ENCODE measurements at places on chromosomes 11 and 22.
A peak's percentile ranks its signal among the peaks of the same experiment; 100 is the strongest.

DNA sequence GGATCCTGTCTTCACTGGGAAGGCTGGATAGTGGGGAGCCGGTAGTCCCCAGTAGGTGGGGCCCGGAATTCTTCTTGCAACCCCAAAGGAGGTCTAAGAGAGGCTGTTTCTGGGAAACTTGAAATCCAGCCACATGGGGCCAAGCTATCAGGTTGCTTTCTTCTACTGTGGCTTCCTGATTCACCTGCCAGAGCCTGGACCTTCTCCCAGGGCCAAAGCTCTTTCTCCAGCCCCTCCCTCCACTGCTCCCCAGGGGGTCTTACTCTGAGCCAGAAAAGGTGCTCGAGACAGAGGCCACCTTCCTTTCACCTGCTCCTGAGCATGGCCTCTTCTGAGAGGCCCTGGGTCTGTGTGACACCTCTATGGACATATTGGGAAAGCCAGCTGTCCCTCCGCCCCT, 9.1 kb downstream of the TST start:
- DNase-seq, result no peak

DNA sequence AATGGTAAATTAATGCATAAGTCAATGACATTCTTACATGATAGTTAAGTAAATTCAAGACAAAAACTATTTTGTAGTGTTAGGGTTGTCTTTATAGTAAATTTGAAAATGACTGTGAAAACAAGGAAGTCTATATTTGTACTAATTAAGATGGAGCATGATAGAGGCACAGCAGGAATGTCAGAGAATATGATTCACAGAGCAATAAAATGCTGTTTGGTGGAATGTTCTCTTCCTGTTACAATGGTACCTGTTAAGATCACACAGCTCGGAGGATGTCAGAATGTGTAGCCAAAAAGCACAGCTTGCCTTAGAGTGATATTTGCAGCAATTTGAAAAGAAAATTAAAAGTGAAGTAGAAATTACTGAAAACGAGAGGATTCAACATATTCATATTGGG, 2339.7 kb upstream of the RAG2 start:
- no peak for DNase-seq

DNA sequence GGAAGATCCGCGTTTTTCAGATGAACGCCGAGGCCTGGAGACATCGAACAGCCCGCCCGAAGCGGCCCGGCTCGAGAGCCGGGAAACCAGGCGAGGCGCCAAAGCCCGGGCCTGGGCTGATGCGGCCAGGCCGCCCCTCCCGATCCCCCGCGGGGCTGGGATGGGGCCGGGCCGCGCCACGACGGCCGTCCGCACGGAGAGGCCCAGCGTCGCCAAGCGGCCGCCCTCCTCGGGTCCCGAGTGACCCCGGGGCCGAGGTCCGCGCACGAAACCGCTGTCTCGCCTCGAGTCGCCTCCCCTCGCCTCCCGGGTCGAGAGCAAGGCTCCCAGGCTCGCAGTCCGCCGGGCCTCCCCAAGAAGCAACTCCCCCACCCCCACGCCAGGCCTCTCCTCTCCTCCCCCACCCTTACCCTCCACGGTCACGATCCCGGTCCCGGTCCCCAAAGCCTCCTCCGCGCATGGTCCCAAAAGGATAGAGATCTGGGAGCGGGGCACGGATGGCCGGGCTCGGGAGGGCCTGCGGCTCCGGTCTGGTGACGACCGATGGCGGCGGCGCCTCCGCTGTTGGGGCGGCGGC, 482 bp downstream of the DDX17 start:
- DNase-seq, result peak; percentile 46

GRCh38 chr11:56948991-56949515, 39.7 kb upstream of the OR5AK2 start:
- peak; percentile 39 for DNase-seq

DNA sequence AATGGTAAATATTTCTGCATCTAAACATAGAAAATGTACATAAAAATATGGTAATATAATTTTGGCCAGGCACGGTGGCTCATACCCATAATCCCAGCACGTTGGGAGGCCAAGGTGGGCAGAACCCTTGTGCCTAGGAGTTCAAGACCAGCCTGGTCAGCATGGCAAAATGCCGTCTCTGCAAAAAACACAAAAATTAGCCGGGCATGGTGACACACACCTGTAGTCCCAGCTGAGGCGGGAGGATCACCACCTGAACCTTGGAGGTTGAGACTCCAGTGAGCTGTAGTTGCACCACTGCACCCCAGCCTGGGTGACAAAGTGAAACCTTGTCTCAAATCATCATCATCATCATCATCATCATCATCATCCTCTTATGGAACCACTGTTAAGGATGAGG, 230.6 kb upstream of the NCAM1 start:
- DNase-seq, result no peak

DNA sequence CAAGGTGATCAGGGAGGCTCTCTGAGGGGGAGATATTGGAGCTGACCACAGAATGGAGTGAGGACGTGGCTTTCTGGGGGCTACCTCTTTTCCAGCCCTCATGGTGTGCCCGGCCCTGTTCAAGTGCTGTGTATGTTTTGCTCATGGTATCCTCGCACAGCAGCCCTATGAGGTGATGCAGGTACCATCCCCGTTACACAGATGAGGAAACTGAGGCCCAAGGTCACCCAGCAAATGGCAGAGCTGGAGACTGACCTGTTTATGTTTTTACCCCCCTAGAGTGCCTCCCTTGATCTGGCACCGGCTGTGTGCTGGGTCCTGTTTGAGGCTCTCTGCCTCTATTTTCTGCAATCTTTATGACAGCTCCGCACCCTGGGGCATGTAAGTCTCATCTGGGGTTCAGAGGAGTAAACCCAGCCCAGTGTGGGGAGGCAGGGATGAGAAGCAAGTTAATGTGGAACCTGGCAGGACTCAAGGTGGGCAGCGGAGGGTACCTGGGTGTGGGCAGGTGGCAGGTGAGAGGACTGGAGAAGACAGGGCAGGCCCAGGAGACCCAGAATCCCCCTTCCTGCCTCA, 20.8 kb downstream of the SGSM1 start:
- no peak for DNase-seq
